Endodermal cell (in vitro differentiated cells): ENCODE measurements at places on chromosomes 3 and 15. TPM values are rescaled to one million over a fixed set of nuclear protein-coding genes. Genes with fewer than 3 reads are reported as not detected.

DNA sequence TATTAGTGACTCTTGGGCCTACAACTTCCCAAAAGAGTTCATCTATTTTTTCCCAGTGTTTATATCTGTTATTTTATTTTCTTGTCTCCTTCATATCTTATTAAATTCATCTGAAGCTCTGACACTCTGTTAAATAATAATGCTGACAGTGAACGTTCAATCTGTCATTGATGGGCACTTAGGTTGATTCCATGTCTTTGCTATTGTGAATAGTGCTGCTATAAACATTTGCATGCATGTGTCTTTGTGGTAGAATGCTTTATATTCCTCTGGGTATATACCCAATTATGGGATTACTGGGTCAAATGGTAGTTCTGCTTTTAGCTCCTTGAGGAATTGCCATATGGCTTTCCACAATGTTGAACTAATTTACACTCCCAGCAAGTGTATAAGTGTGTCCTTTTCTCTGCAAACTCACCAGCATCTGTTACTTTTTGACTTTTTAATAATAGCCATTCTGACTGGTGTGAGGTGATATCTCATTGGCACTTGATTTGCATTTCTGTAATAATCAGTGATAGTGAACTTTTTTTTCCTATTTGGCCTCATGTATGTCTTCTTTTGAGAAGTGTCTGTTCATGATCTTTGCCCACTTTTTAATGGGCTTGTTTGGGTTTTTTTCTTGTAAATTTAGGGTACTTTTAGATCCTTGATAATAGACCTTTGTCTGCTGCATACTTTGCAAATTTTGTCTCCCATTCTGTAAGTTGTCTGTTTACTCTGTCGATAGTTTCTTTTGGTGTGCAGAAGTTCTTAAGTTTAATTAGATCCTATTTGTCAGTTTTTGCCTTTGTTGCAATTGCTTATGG is 122.5 kb downstream of the LEKR1 start:
- DNase-seq: no peak

- no peak for DNase-seq
Measured at GRCh38 chr15:87572381-87572910, 684.1 kb downstream of the NTRK3 start.

GRCh38 chr3:154730186-154730585 is 300.2 kb upstream of the GPR149 start:
- DNase-seq: no peak

- no peak for DNase-seq
Measured at GRCh38 chr15:26873846-26874245, 7.0 kb downstream of the GABRA5 start.

DNA sequence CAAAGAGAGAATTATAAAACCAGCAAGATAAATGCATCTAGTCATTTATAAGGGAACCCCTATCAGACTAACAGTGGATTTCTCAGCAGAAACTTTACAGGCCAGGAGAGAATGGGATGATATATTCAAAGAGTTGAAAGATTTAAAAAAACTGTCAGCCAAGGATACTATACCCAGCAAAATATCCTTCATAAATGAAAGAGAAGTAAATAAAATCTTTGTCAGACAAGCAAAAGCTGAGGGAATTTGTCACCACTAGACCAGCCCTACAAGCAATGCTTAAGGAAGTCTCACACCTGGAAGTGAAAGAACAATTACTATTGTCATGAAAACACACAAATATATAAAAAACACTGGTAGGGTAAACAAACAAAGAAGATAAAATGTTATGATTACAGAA is 113.4 kb upstream of the FAM3D start:
- DNase-seq: no peak

DNA sequence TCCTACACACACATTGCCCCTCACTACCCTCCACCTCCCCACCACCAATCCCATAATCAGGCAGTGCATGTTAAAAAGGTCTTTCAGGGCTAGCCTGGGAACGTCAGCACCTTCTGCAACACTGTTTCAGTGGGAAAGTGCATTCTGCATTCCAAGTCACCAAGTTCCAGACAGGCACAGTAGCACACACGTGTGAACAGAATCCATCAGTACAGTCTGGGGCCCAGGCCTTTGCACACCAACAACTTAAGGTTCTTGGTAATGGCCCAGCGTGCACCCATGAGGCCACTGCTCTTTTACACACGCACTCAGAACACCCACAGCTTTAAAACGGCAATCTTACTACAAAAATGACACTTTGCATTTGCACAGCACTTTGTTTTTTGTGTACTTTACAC is 1.2 kb downstream of the ANXA2 start:
- no peak for DNase-seq

- DNase-seq: peak; percentile 87
Measured at GRCh38 chr3:197002701-197003454, 26.7 kb downstream of the MELTF start.

DNA sequence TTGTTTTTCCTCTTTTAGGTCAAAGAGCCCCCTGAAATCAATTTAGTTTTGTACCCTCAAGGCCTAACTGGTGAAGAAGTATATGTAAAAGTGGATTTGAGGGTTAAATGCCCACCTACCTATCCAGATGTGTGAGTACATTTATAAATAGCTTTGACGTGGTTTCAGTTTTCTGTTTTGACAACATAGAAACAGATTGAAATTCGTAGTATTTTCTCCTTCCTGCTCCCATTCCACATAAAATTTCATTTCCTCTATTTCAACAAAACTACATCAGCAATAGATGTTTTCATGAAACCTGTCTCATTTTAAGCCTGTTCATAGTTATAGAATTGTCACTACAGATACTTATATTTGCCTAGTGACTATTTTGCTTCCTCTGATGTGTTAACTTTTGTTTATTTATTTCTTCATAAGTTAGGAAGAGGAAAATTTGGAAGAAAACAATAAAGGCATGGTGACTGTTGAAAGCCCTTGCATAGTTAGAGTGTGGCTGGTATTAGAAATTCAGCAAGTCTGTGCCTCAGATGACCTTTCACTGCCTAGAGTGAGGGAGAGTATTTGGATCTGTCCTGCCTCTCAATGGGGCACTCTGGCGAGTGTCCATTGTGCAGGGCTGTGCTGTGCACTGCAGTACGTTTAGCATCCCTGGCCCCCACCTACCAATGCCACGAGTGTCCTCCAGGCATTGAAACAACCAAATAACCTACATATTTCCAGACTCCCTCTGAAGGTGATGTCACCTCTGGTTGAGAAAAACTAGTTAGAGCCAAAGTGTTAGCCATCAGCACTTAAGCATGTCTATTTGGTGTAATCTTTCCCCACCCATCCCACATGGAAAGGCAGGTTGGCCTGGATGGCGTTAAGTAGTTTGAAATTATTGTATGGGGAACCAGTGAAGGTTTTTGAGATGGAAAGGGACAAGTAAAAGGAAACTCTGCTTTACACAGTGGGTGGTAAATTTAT is 5.9 kb downstream of the EIF2AK4 start:
- DNase-seq: no peak

GRCh38 chr3:189778340-189778950 is 147.3 kb downstream of the TP63 start:
- no peak for DNase-seq

DNA sequence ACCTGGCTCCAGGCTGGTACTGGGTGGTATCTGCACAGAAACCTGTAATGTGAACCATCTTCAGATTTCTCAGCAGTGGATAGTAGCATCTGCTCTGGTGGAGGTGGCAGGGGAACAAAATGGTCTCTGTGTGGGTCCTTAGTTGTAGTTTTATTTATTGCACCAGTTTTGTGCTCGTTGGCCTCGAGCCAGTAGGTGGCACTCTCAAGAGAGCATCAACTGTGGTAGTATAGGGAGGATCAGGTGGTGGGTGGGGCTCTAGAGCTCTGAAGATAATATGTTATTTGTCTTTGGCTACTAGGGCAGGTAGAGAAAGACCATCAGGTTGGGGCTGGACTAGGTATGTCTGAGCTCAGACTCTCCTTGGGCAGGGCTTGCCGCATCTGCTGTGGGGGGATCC is 254.0 kb upstream of the GPR149 start:
- peak; percentile 85 for DNase-seq

SLC28A2 gene
- 0.42 to 6.8 TPM (median 4.4 TPM) in 3 replicates for total RNA-seq

GNAT1 gene
- 0.42 to 2.1 TPM in 2 of 3 replicates, not detected in the other for total RNA-seq

SHC4 gene
- total RNA-seq: 0.07 and 0.29 TPM in 2 replicates

MASP1 gene
- 0.57 and 0.59 TPM in 2 replicates for total RNA-seq
